ENCODE measurements at places on chromosomes 1 and 21.
A peak's percentile ranks its signal among the peaks of the same experiment; 100 is the strongest.

GRCh38 chr1:182615468-182616129 lies 11.4 kb upstream of the RGS16 start:
- DNase-seq, result peak; percentile 53

- no peak for DNase-seq
Measured at GRCh38 chr1:167293057-167293456, 72.4 kb downstream of the POU2F1 start.

DNA sequence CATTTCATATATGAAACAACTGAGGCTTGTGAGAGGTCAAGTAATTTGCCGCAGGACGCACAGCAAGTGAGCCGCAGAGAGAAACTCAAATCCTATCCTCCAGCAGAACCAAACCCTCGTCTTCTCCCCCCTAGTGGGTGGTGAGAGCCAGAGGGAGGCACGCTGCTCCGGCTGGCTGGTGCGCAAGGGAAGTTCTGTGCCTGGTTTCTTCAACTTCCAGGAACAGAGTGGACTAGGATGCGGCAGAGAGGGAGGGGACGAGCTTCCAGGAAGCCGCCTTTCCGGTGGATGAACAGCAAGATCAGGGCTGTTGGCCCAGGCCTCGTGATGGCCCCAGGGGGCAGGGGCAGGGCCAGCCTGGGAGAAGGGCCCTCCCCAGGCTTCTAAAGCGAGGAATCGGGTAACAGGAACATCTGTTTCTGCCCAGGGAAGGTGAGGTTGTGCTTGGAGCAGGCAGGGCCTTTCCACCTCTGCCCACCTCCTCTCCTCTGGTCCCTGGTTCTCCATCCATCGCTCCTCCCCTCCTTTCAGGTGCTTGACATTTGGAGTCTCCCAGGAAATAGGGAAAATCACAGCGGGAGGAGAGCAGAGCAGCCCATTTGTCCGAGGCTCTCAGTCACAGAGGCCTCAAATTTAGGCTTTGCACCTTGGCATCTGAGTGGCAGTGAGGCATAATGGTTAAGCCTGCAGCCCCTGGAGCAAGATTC lies 16.8 kb upstream of the PDIK1L start:
- DNase-seq, result no peak

- no peak for DNase-seq
Measured at GRCh38 chr1:18175530-18176377, 68.2 kb downstream of the IGSF21 start.

DNA sequence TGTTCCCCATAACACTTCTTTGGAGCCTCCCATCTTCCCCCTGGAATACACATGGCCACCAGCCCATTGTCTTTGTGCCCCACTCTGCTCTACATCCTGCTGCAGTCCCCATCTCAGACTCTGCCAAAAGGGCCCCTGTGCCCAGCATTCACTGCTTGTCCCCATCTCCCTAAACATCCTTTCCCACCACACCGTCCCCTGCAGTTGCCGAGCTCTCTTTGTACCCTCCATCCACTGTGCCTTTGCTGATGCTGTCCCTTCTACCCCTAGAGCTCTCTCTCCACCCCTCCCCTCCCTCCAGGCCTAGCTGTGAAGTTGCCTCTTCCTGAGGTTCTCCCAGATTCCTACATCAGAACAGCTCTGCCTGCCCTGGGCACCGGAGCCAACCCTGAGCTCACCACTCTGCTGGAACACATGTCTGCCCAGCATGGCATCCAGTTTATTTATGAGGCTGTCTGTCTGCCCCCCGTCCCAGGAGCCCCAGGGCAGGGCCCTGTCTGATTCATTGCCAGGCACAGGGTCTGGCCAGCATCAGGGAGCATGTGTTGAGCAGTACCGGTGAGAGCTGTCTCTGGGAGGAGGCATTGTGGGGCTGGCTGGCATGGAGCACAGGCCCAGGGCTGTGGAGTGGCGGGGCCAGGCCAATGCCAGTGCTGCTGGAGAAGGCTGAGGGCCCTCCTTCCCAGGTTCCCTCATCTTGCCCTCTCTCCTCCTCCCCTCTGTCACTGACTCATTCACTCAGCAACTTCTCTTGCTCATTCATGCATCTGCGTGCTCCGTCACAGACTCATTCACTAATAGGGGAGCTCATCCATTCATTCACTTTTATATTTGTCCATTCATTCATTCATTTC lies 28.8 kb downstream of the EDN2 start:
- no peak for DNase-seq

GRCh38 chr1:192167911-192168700 lies 9.8 kb downstream of the RGS18 start:
- no peak for DNase-seq

- no peak for DNase-seq
Measured at GRCh38 chr1:18748435-18748834, 111.0 kb downstream of the TAS1R2 start.

- DNase-seq, result no peak
Measured at GRCh38 chr1:116232989-116233514, 121.9 kb downstream of the MAB21L3 start.

GRCh38 chr1:6874298-6874697 lies 89.0 kb downstream of the CAMTA1 start:
- no peak for DNase-seq

- DNase-seq, result no peak
Measured at GRCh38 chr1:208524376-208524775, 280.2 kb upstream of the PLXNA2 start.
